ENCODE measurements at places on chromosomes 11 and 22. TPM values are rescaled to one million over a fixed set of nuclear protein-coding genes. Genes with fewer than 3 reads are reported as not detected.

Gene MS4A8
- not detected for total RNA-seq

Gene GRAP2
- not detected for total RNA-seq

Gene VSIG2
- total RNA-seq = 0.18 TPM

Gene TUBA8
- 0.43 TPM for total RNA-seq

Gene PHETA2
- total RNA-seq = 15.8 TPM

Gene DDX25
- total RNA-seq = not detected

Gene C11orf86
- 0.28 TPM for total RNA-seq

Gene RANBP1
- total RNA-seq = 115 TPM

Gene SEZ6L
- not detected for total RNA-seq

Gene MYO7A
- total RNA-seq = 0.09 TPM

Gene CCND1
- 117 TPM for total RNA-seq

Gene OR51I2
- total RNA-seq = not detected

Gene PLA2G6
- total RNA-seq = 16.8 TPM

Gene ANO9
- total RNA-seq = not detected

Gene NPAS4
- not detected for total RNA-seq

Gene SLC22A12
- total RNA-seq = not detected

Gene LRRC74B
- not detected for total RNA-seq

Gene CPT1B
- 1.00 TPM for total RNA-seq

Gene FAM83F
- total RNA-seq = 0.09 TPM

Gene KRTAP5-7
- not detected for total RNA-seq

Gene INS
- not detected for total RNA-seq

Gene APOA4
- not detected for total RNA-seq

Gene USH1C
- not detected for total RNA-seq

Gene TPBGL
- not detected for total RNA-seq

Gene ART1
- total RNA-seq = not detected
